ENCODE measurements at places on chromosomes 6 and 20.

GRCh38 chr20:19274412-19275015 is 62.1 kb downstream of the SLC24A3 start:
- DNase-seq = no peak

DNA sequence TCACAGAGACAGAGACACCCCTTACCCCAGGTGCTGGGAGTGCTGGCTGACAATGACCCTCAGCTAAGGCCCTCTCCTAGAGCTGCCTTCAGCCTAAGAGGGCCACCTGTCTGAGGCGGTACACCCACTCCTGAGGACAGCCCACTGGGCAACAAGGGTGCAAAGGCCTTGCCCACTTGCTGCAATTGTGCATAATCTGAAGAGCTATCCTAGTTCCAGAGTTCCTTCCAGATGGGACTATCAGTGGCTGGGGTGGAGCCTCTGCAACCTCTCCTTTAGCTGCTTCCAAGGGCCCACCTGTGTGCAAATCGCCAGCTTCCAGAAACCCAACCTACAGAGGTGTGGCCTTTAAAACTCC is 87.5 kb downstream of the PREX1 start:
- no peak for DNase-seq

DNA sequence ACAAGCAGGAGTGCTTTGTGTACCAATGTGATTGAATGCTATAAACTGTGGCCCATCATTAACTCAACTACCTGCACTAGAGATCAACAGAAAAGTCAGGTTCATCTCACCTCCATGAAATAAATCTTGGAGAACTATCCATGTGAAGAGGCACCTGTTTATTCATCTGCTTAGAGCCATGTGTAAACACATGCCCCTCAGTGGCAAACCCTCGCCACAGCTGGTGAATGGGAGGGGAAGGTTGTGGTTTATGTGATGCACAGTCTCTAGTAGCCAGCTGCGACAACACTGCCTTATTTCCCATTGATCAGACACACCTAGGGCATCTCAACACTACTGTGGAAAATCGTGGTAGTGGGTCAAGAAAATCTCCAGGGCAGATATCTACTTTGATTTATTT is 640.2 kb downstream of the PTPRT start:
- no peak for DNase-seq

DNA sequence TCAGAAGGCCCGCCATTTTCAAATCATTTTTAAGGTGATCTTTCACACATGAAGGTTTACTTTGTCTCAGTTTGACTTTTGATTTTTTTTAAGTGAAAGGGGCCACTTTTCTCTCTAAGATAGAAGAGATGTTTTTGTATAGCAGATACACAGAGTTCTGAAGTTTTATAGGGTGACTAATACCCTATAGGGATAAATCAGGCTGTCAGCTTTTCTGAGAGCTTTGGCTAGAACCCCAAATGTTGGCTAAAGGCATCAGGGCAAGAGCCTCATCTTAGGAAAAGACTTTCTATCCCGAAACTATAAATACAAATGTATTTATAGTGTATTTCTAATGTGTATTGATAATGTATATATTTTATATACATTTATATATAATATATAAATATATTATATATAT is 181.4 kb downstream of the TBX18 start:
- no peak for DNase-seq

GRCh38 chr20:52361650-52362049 is 170.1 kb upstream of the ZFP64 start:
- DNase-seq = no peak

DNA sequence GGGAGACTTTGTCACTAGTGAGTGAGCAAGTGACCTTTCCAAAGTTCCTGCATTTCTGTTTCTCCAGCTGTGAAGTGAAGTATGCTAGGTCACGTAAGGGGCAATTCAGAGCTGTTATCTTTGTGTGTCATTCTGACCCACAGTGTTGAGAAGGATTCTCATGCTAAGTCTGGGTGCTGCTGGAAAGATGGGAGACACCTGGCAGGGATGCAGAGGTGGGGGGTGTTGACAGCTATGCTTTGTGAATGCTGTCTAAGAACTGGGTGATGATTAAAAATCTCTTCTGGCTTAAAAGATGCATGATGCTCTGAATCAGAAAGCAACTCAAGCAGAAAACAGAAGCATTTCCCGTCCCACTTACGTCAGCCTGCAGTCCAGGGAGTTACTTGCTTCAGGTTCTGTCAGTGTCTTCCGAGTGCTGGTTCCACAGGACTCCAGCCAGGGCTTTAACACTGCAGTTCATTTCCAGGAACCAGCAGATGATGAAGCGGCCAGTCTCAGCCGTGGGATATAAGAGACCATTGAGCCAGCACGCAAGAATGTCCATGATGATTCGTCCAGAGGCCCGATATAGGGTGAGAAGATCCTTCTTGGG is 30.9 kb upstream of the ASXL1 start:
- DNase-seq = no peak

DNA sequence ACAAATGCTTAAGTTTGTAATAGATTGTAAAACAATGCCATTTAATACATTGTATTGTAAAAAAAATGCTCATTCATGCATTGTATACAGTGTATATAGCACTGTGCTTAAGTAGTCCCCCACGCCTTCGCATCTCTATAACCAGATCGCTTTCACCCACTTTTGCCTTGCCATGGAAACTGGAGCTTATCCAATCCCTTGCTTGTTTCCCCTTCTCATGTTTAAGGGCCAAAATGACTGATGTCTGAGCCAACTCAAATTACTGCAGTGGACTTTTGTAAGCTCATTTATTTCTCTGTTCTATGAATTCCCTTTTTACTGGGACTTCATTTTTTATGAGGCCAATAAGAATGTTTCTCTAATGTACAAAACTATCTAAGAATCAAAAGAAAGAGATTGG is 730.9 kb upstream of the GJE1 start:
- DNase-seq = no peak

DNA sequence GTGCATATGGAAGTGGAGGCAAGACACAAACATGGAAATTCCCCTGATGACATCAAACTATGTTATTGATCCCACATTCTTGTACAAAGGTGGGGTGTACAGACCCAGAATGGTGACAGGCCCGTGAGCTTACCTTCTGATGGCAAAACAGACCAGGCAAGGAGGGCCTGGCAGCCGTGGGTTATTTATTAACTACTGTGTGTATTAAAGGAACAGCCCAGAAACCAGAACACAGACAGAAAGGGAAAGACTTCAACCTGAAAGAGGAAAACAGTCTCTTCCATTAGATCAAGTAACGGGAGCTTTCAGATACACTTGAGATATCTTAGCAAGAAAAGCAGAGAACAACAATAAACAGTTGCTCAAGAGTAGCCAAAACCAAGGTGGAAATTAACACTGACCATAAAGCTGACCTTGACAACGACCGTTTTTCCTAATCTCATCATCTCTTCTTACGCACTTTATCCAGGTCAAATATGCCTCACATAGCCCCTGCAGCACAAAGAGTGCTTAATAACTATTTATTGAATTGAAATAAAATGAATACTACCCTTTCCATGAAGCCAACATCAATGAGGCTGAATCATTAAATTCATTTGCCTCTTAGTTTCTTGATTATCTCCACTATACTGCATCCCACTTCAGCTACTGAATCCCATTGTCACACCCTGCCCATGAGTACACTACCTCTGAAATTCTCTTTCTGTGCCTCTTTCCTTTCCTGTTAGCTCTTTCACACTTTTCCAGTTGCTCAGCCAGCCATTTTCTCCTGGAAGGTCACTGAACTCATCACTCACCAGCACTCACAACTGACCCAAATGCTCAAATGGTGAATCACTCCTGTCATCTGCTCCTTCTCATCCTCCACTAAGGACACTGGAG is 67.4 kb downstream of the MOXD1 start:
- no peak for DNase-seq

- no peak for DNase-seq
These were observed 64.8 kb downstream of the HCRTR2 start for GRCh38 chr6:55239099-55239498.

DNA sequence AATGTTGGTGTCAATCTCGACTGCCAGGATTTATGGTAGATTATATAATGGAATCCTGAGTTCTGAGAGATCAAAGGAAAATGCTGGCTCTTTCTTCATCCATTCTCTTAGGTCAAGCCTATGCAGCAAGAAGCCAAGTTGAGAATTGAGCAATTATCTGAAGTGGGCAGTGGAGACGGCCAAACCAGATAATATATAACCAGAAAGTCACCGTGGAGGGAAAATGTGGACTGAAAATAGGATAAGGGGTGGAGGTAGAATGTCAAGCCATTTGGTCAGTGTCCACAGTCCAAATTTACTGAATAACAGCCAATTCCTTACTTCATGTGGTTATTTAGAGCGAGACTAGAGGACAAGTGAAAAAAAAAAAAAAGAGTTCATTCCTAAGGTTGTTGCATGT is 107.8 kb upstream of the ESR1 start:
- no peak for DNase-seq

DNA sequence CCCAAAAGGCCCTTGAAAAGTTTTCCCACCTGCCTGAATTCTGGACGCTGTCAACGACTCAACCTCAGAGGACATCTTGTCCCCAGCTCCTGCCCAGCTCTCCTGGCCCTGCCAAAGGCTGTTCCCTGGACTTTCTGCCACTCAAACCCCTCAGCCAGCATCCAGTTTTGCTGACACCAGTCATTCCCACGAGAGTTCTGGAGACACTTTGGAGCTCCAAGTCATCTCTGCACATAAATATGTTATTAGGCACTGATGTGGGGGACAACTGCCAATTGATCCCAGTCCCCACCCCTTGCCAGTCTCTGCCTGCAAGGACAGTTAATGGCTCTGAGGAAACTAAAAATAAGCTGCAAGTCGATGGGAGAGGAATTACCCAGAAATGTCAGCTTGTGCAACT is 38.9 kb upstream of the KCNB1 start:
- DNase-seq = no peak

- DNase-seq = no peak
These were observed 72.6 kb upstream of the RNF24 start for GRCh38 chr20:4087923-4088322.

- no peak for DNase-seq
These were observed 29.3 kb upstream of the IGF2R start for GRCh38 chr6:159939591-159940016.

DNA sequence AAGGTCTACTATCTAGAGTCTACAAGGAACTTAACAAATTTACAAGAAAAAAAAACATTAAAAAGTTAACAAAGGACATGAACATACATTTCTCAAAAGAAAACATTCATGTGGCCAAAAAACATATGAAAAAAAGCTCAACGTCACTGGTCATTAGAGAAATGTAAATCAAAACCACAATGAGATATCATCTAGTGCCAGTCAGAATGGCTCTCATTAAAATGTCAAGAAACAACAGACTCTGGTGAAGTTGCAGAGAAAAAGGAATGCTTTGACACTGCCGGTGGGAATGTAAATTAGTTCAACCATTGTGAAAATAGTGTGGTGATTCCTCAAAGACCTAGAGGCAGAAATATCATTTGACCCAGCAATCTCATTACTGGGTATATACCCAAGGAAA is 48.3 kb downstream of the OGFRL1 start:
- DNase-seq = no peak

DNA sequence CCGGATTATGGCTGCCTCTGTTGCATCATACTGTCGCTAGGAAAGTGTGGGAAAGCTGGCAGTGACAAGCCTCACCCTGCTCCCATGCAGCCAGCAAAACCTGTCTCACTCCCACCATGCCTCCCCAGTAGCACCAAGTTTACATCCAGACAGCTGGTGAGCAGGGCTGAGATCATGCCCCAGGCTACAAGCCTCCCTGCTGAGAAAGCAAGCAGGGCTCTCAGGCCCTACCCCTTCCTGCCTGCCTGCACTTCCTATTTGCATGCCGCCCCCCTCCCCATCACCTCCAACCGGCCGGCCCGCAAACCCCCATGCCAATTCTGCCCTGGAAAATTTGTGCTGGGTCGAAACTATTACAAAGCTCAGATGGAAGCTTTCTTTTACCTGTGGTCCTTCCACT is 408.2 kb upstream of the FKBP1C start:
- no peak for DNase-seq

GRCh38 chr6:170473801-170474200 is 79.3 kb downstream of the PSMB1 start:
- no peak for DNase-seq

DNA sequence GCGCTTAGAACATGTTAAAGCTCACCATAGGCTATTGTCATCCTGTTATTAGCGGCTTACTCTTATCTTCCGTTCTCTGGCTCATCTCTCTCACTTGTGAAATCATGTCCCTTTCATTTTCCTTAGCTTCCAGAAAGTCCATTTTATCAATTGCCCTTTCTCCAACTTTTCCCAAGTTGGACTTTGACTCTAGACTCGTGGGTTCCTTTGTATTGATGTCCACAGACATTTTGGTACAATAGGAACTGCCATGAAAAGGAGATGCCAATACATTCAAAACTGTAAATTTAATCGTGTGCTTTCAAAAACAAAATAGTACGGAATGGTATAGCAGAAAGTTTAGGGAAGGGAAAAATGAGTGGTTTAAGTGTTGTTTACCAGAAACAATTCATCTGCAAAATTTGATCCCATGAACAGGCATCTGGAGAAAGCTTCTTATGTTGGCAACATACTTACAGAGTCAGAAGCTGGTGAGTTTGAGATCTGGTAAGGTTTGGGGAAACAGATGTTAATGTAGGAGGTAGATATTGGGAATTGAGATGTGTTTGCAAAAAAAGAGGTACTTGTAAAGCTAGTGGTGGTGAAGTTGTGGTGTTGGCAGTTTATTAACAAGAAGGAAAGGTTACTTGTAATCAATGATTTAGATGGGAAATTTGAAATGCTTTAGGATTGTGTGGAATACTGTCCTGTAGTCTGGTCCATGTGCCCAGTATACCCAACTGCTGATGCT is 10.2 kb upstream of the HIVEP1 start:
- no peak for DNase-seq

- DNase-seq = no peak
These were observed 160.6 kb downstream of the IBTK start for GRCh38 chr6:82086944-82087343.

All from stimulated activated CD8-positive, alpha-beta memory T cell treated with anti-CD3 and anti-CD28 coated beads, Interleukin-4, amount 100 ng/mL, for 1 hour (primary cell).